Activated naive CD8-positive, alpha-beta T cell treated with anti-CD3 and anti-CD28 coated beads for 36 hours (primary cell): ENCODE measurements at places on chromosomes 11 and 22. TPM values are rescaled to one million over a fixed set of nuclear protein-coding genes. Genes with fewer than 3 reads are reported as not detected.

The PRR14L gene
- total RNA-seq: 34.7 TPM

The FBLN1 gene
- 0.30 TPM for total RNA-seq

The PDE3B gene
- total RNA-seq: 44.4 TPM

DNA sequence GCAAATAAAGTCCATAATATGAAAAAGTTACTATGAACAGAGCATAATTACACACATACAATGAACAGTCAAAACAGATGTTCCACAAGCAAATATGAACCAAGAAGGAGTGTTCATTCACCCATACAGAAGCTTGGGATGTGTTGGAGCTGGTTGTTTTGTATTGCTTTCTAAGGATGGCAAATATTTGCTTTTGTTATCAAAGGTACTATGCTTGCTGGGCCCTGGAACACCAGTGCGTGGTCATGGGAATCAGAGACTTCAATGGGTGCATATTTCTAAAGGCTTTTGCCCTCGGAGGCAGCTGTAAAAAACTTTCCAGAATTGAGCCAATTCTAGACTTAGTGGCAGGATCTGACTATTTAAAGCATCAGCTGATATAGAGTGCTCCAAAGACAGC is 85.1 kb downstream of the BARX2 start:
- no peak for DNase-seq

- no peak for DNase-seq
Measured at GRCh38 chr11:7204778-7205177, 46.9 kb upstream of the SYT9 start.

DNA sequence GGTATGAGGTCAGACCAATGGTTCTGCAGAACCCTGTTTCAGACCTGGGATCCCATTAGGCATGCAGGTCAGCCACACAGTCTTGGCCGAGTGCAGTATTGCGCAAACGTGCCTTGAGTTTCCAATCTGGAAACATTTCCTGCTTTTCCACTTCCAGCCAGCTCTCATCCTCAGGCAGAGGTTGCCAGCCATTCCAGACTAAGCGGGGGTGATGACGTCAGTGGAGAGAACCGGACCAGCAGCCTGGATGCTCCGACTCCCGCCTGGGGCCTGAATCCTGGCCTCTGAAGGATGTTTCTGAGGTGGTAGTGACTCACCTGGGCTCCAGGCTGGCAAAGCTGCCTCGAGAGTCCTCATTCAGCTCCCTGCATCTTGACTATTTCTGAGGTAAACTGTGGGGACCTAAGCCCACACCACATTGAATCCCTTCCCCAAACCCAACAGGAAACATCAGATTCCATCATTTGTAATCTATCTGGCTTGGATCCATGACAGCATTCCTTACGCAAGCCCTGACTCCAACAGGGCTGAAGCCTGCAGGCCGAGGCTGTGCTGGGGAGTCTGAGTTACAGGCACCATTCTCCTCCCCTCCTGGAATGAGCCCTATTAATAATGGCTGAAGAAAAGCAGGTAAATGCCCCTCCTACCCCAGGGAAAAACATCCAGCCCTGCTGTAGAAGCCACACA is 83.0 kb downstream of the ABTB2 start:
- no peak for DNase-seq

DNA sequence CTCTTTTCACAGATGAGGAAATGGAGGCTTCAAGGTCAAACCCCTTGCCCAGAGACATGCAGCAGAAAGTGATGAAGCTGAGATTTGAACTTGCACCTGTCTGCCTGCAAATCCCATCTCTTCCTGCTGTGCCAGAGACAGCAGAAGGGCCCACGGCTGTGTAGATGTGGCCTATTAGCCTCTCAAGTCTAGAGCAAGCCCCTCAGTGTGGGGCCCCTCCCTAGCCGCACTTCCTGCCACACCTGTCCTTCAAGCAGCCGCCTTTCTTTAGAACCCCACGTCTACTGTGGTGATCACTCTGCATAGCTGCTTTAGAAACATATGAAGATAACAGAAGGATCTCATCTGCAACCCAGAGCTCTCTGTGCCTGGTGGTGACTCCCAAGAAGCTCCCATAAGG is 41.2 kb upstream of the JAM3 start:
- DNase-seq: no peak

GRCh38 chr11:131471976-131472375 is 101.6 kb downstream of the NTM start:
- no peak for DNase-seq

DNA sequence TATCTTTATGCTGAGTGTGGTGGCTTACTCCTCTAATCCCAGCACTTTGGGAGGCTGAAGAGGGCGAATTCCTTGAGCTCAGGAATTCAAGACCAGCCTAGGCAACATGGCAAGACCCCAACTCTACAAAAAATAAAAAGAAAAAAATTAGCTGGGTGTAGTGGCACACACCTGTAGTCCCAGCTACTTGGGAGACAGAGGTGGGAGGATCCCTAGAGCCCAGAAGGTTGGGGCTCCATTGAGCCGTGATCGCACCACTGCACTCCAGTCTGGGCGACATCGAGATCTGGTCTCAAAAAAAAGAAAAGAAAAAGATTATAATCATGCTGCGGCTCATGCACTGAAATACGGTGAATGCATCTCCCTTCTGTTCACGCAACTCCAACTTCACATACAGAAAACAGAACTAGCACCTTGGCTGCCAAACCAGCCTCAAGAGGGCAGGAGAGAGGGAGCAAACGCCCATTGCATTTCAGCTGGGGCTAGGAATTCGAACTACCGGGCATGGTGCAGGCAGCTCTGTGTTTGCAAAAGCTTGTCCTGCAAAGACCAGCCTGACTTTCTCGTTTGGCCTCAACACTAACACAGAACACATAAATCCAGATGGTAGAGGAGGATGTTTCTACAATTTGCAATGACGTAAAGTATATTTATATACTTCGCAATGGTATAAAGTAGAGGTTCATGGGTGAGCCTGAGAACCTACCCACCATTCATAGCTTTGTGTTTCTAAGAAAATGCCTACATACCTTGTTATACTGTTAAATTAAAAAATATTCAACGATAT is 6.3 kb upstream of the SYNGR1 start:
- DNase-seq: peak; percentile 50

- no peak for DNase-seq
Measured at GRCh38 chr11:9069862-9070470, 21.4 kb downstream of the SCUBE2 start.

DNA sequence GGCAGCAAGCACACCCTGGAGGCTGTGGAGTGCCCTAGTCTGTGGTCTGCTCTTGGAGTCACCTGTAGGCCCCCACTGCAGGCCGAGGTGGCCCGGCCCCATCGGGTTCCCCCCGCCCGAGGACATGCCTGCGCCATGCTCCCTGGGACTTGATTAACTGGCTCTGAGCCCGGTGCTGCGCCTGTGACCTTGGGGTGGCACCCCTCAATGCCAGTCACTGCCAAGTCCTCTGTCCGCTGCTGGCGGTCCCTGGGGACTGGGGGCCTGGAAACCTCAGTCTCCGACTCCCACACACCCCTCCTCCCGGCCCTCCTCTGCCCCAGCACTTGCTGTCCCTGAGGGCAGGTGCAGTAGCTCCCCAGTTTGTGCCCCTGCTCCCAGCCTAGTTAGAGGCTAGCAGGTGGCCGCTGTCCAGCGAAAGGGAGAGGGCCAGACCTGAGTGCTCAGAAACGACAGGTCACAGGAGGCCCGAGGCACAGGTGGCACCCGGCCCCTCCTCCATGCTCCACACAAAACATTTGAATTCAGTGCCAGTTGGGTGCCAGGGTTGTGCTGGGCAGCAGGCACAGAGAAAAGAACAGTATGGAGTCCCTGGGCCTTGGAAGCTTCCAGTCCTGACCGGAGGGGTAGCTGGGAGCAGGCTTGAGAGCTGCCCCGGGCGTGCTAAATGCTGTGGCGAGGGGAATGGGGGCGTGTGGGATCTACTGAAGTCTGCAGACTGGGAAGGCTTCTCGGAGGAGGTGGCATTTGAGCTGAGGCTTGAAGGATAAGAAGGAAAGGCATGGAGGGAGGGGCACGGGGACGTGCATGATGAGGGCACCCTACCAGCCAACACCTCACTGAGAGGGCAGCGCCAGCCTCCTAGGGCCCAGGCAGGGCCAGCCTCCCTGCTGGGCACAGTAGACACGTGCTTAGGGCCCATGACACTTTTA is 16.4 kb upstream of the FLRT1 start:
- DNase-seq: no peak

DNA sequence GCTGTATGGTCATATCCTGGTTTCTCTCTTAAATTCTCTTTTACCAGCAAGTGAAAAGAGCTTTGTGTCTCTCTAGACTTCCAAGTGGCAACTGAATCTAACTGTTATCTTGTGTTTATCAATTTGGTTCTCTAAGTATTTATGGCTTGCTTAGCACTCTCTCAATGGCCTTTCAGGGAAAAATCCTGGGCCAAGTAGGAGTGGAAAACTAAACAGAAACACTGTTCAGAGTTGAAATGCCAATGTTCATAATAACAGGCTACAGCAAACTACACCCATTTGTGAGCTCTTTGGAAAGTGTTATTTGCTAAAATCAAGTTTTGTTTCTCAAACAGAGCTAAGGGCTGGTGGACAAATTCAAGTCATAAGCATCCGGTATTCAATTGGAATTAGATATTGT is 10.1 kb downstream of the MMP12 start:
- DNase-seq: no peak

GRCh38 chr11:110242746-110243145 is 53.7 kb downstream of the RDX start:
- no peak for DNase-seq

- no peak for DNase-seq
Measured at GRCh38 chr22:24271386-24271854, 789 bp downstream of the SPECC1L start.

DNA sequence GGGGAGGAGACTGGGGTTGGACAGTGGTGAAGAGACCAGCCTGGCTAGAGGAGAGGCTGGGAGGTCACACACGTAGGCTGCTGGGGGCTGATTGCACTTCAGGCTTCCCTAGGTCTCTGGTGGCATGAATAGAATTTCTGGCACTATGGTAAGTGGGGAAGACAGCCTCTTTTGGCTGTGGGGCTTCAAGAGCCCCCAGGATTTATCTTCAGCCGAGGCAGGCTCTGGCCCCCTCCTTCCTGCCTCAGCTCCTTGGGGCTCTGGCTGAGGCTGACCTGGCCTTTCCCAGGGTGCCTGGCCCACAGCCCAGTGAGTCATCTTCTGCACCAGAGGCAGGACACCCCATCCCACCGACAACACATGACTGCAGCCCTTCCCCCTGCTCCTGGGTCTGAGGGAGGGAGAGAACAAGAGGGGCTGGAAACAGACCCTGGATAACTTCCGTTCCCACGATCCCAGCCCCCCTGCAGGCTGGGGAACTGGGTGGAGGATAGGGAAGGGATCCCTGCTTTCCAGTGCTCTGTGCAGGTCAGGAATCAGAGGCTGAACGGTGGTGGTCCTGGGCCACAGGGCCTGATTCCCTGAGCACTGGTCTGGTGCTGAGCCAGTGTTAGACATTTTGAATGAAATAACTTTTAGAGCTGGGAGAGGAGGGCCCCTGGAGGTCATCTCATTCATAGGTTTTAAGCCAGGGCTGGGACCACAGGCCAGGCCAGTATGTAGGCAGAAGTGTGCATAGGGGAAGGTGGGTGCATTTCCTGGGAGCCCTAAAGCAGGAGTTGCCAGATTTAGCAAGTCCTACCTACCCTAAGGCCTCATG is 26.5 kb downstream of the ARHGEF17 start:
- no peak for DNase-seq
